ENCODE measurements at places on chromosomes 2 and 18.
A peak's percentile ranks its signal among the peaks of the same experiment; 100 is the strongest.

GRCh38 chr2:240166191-240166590 lies 25.7 kb upstream of the OTOS start:
- no peak for DNase-seq

DNA sequence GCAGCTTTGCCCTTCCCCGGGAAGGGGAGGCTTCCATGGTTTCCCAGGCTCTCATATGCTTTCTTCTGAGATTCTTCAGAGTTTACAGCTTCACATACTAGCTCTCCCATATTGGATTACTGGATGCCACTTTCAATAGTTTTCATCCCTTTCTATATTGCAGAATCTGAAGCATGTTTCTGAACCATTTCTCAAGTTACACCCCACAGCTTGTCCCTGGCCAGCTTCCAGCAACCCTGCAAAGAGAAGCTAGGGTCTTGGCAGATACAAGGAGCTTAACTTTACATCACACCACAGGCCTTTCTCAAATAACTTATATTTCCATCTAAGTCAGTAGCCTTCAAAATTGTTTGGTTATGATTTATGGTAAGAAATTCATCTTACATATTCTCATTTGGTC lies 39.6 kb downstream of the LHCGR start:
- DNase-seq, result no peak

GRCh38 chr18:32355896-32356295 lies 114.8 kb downstream of the GAREM1 start:
- DNase-seq, result no peak

GRCh38 chr2:239548451-239548871 lies 147.6 kb upstream of the HDAC4 start:
- DNase-seq, result no peak

- DNase-seq, result no peak
These were observed 528.4 kb upstream of the SPHKAP start for GRCh38 chr2:228709788-228710371.

GRCh38 chr18:55384551-55385275 lies 203.3 kb downstream of the TCF4 start:
- DNase-seq, result peak; percentile 32
